ENCODE measurements at places on chromosomes 6 and 20.

GRCh38 chr6:21522797-21523456, 70.6 kb upstream of the SOX4 start:
- DNase-seq = no peak

DNA sequence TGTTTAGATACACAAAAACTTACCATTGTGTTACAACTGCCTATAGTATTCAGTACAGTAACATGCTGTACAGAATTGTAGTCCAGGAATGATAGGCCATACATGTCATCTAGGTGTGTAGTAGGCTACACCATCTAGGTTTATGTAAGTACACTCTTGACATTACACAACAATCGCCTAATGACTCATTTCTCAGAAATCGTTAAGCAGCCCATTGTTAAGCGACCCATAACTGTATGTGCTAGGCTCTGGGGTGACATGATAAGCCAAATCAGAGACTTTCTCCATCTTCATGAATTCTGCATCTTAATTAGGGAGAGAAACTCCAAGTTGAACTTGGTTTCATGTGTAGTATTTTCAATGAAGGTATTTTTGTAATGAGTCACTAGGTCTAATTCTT, 17.2 kb downstream of the STK35 start:
- no peak for DNase-seq

DNA sequence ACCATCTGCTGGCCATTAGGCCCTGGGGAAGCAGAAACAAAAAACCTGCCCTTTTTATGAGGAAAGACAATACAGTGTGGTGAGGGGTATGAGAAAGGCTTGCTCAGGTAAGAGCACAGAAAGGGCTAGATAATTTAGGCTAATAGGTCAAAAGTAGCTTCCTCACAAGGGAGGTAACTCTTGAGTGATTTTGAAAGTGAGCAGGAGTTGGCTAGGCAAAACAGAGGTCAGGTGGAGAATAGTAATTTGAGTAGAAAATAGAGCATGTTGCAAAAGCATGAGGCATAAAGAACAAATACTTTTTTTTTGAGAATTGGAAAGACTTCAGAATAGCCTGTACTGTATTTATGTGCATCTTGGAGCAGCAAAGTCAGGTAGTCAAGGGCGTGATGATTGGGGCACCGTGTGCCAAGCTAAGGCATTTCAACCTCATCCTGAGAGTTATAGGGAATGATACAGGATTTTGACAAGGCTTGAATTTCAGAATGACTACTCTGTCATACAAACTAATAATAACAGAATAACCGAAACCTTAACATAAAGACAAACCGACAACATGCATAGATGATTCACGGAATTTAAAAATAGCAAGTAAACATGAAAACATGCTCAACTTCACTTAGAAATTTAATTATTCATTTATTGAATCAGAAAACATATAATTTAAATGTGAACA, 123.0 kb upstream of the ENPP5 start:
- no peak for DNase-seq

GRCh38 chr6:14218519-14218800, 100.9 kb downstream of the CD83 start:
- DNase-seq = no peak

GRCh38 chr6:2744209-2744771, 6.4 kb downstream of the MYLK4 start:
- no peak for DNase-seq

GRCh38 chr6:91538622-91539021, 951.8 kb upstream of the MAP3K7 start:
- no peak for DNase-seq

DNA sequence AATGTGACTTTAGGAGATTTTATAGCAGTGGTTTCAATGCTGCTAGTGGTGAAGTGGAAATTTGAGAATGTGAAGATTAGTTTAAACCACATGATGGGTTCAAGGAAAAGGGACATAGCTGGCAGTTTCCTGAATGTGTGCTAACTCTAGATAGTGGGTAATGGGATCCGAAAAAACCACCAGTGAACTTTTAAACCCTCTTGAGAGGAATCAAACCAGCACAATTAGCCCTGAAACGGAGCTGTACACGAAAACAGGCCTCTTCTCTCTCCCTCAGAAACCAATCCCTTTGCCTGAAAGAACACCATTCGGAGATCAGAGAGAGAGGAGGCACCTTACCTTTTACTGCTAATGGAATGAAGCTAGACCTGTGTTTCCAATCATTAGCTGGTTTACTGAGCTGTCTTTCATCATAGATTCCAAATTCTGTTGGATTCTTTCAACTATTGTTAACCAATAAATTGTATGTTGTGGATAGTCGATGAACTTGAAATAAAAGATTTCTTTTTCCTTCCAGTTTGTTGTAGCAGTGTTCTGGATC, 103.9 kb downstream of the AIG1 start:
- DNase-seq = no peak

DNA sequence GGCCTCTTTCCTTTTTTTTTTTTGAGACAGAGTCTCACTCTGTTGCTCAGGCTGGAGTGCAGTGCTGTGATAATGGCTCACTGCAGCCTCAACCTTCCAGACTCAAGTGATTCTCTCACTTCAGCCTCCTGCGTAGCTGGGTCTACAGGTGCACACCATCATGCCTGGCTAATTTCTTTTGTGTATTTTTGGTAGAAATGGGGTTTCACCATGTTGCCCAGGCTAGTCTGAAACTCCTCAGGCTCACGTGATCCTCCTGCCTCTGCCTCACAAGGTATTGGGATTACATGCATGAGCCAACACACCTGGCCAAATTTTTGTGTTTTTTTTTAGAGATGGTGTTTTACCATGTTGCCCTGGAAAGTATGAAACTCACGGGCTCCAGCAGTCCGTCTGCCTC, 29.3 kb downstream of the SRC start:
- no peak for DNase-seq

DNA sequence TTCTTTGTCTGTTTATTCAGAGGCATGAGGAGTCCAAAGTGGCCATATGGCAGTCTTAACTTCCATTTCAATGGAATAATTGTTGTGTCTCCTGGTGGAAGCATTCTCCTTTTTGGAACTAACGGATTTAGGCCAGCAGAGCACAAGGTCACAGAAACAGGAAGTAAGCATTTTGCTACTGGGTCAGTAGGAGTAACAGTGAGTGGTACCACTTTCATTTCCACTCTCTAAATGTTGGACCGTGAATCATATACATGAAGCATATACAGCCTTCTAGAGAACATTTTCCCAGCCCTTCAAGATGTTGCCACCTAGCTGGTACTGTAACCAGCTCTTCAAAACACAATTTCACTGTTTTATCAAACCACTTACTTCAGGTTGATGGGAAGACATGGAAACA, 182.8 kb downstream of the EYS start:
- no peak for DNase-seq

GRCh38 chr20:49704932-49705336, 8.7 kb downstream of the B4GALT5 start:
- DNase-seq = no peak

DNA sequence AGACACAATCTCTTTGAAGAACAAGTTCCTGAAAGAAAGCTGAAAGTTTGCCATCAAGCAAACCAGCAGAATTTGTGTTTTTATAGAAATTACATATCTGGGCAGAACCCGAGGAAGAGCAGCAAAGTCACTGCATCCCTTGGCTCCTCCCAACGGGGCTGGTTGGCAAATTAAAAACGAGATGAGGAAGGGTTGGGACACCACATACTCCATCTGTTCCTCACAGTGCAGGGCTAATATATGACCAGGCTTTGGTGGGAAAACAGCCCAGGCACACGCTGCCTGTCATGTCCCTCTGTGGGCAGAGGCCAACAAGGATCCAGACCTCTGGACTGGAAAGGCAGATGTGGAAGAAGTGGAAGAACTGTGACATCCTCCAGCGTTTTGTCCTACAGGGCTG, 607.3 kb downstream of the CDH26 start:
- no peak for DNase-seq

DNA sequence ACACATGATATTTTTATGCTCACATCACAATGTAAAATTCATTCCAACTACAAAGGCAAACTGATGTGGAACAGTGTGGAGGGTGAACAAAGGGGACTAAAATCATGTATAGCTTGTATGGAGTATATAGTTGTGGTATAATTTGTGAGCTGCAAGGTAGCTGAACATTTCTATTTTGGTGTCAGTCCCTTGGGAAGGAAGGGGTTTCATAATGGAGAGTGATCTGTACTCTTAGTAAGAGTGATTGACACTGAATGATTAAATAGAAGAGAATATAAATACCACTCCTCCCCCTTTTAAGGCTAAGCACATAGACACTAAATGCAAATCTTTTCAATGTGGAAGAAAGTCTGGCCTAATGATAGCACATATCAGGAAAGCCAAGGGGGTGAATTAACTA, 104.6 kb downstream of the POPDC3 start:
- DNase-seq = no peak

DNA sequence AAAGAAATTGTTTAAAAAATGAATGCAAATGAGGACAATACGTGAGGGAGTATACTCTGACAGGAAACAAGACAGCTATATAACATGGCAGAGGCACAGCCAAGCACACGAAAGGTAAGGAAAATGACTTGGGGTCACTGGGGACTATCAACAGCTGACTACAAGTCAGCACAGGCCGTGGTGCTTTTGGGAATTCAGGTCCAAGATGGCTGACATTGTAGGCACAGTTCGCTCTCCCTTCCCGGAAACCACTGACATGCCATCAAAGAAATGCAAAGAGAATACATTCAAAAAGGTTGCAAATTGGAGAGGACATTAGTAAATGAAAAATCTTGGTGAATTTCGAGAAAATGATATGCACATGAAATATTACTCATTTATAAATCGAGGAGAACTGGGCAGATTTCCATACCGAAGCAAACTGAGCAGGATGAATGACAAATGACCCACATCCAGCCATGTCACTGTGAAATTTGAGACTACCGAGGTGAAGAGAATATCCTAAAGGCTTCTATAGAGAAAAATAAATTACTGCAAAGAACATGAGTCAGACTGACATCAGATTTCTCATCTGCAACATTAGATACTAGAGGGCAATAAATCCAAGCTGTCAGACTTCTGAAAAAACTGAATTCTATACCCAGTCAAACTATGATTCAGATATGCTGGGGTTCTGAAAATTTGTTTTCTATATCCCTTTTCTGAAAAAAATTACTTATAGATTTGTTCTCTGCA, 391.1 kb downstream of the BTBD9 start:
- DNase-seq = no peak

DNA sequence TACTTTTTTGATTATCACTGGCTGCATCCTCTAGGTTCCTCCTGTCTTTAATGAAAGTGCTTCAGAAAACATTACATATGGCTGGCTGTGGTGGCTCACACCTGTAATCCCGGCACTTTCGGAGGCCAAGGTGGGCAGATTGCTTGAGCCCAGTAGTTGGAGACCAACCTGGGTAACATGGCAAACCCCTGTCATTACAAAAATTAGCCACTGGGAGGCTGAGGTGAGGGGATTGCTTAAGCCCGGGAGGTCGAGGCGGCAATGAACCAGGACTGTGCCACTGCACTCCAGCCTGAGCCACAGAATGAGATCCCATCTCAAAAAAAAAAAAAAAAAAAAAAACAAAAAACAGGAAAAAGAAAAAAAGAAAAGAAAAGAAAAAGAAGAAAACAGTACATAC, 35.3 kb downstream of the BEND3 start:
- DNase-seq = no peak

DNA sequence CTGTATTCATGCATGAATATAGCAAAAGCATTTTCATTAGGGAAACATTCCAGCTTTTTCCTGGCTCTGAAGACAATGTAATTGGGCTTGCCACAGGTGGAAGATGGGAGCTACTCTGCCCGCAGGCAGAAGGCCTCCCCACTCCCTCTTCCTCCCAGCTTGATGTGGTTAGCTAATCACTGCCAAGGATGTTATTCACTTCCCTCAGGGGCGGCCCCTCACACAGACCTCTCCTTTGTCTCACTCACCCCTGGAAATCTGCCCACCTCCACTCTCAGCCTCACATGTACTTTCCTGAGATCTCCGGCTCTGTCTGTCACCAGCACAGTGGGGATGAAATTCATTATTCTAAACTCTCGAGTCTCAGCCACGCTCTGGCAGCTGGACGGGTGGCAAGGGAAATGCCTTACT, 100.7 kb downstream of the ANKRD60 start:
- DNase-seq = peak; percentile 73

- no peak for DNase-seq
These were observed 28.9 kb downstream of the ELMO2 start for GRCh38 chr20:46377518-46377917.

DNA sequence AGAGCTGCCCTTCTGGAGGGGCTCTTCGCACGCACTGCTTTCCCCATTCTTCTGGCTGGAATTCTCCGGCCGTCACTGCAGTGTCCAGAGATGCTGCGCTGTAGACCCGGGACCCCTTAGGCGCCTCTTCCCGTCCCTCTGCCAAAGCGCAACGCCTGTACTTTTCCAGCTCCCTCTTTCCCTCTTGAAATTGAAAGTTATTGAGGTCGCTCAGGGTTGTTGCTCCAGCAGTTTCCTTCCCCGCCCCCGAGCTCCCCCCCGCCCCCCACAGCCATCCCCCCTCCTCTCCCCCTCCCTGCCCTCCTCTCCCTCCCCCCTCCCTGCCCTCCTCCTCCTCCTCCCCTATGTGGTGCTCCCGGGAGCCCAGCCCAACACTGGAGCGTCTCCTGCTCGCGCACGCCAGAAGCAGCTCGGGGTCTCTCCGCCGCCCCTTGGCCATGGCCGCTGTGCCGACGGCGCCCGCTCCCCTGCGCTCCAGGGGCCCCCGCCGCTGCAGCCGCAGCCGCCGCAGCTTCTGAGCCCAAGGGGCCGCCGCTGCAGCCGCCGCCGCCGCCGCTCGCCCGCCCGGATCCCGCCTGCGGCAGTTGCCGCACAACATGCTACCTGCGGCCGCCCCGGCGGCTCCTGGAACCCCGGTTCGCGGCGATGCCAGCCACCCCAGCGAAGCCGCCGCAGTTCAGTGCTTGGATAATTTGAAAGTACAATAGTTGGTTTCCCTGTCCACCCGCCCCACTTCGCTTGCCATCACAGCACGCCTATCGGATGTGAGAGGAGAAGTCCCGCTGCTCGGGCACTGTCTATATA, at the start of gene RSPO3:
Gene RSPO3 (plus strand): TSS at position 374 of the 804 bp plus-strand sequence. CDS start 522 bp downstream, outside the sequence.
- DNase-seq = no peak

DNA sequence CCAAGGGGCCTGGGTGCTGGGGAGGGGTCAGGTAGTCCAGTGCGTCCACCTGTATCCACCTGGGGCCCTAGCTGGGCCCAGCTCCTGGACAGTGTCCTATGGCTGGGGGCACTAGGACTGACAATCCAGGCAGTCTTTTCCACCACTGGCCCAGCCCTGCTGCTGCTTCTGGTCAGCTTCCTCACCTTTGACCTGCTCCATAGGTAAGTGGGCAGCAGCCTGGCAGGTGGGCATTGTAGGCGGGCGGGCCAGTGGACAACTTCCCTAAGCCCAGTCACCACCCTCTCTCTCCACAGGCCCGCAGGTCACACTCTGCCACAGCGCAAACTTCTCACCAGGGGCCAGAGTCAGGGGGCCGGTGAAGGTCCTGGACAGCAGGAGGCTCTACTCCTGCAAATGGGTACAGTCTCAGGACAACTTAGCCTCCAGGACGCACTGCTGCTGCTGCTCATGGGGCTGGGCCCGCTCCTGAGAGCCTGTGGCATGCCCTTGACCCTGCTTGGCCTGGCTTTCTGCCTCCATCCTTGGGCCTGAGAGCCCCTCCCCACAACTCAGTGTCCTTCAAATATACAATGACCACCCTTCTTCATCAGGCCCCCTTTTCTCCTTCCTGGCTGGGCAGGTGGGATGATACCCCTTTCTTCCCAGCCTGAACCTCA, 584 bp downstream of the C20orf141 start:
- no peak for DNase-seq

All from kidney capillary endothelial cell (primary cell).